ENCODE measurements at places on chromosomes 16 and 17.

- peak; percentile 72 for DNase-seq
These were observed 12.1 kb upstream of the TBX21 start for GRCh38 chr17:47720754-47721533.

GRCh38 chr16:56196381-56196780 is 5.1 kb downstream of the GNAO1 start:
- DNase-seq, result no peak

- no peak for DNase-seq
These were observed 9.8 kb downstream of the MYL4 start for GRCh38 chr17:47218896-47219430.

DNA sequence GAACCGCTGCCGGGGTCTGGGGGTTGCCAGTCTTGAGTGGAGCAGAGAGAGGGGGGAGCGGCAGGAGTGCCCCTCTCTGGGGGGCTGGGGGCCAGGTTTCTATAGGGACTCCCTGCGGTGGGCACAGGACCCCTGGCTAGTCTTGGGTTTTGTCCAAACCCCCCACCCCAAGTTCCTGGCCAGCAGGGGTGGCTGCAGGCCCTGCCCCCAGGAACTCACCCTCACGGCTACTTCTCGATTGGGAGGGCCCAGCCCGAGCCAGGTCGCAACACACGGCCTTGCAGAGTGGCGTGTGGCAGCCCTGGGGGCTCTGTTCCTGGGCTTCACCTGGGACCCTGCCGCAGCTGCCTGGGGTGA is 601 bp downstream of the CDH15 start:
- no peak for DNase-seq

DNA sequence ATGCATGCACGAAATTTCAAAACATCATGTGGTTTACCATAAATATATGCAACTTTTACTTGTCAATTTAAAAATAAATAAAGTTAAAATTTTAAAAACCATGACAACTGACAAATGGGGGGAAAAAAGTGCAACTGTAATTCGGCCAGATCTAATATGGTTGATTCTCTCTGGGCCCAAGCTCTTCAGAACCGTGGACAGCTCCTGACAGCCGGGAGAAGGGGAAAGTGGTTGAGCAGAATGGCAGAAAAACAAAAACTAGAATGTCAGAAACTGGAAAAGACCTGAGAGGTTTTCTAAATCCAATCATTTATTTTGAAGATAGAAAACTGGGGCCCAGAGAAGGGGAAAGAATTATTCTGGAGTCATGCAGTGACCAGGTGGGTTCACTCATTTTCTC is 126.6 kb downstream of the TMEM132E start:
- peak; percentile 63 for DNase-seq

Data from Calu3 (cell line).